Hematopoietic multipotent progenitor cell (in vitro differentiated cells): ENCODE measurements at places on chromosomes 11 and 22.

GRCh38 chr11:44600839-44601383 lies 35.4 kb downstream of the CD82 start:
- DNase-seq, result no peak

DNA sequence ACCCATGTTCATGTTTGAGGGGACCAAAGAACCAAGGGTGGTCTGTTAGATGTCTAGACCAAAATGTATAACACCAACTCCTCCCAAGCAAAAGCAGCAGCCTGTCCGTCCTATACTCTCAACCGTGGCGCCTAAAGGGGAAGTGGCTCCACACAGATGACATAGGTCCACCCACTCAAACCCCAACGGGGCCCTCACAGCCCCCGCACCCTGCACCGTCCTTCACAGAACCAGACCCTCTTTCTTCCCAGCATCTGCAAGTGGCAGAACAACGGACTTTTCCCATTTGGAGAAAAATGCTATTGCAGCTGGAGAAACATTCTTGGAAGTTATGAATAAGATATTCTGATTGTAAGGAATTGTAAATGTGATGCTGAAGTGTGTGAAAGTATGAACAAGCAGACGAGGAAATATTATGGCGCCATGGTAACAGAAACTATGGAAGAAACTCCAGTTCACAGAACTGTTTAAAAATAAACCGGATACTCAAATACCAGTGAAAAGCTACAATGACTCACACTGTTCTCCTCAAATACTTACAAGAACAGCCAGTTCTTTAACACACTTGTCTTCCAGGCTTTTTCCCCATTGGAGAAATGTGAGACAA lies 76.5 kb upstream of the ARFGAP3 start:
- peak; percentile 63 for DNase-seq

- DNase-seq, result no peak
Observed at GRCh38 chr11:2621894-2622293, 77.9 kb downstream of the KCNQ1OT1 start.

DNA sequence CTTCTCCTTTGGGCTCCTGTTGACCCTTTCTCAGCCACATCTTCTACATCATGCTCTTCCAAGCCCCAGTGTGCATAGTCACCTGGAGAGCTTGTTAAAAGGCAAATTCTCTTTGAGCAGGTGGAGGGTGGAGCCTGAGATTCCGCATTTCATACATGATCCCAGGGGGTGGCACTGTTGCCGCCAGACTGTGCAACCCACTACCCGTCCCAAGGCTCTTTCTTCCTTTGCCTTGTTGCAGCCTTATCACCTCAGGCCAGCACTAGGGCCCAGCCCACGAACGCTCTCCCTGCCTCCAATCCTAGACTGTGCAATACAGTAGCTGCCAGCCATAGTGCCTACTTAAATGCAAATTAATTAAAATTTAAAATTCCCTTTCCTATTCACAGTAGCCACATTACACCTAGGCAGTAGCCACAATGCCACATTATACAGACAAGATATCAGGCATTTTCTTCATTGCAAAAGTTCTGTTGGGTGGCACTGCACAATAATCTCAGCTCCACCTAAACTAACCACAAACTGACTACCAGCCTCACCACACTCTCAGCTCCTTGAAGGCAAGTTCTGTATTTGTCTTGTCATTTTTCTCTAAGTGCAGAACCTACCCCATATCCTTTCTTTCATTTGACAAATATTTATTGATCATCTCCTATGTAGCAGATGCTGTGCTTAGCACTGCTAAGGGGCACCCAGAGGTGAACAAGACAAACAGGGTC lies 4.6 kb upstream of the KCNJ5 start:
- peak; percentile 65 for DNase-seq

DNA sequence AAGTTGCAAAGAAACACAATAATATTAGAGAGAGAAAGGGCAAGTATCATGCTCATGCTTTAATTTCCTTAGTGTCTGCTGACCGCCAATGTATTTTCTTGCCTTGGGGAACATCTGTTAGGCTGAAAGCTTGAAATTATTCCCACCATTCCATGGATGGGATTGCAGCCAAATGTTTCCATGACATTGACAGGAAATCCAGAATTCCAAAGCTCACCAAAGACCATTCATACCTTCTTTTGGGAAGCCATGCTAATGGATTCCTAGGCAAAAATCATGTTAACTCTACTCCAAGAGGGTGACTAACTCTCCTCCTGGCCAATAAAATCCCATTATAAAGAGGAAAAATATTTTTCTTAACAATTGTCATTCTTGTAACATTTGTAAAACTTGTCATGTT lies 661.4 kb upstream of the FAT3 start:
- no peak for DNase-seq

DNA sequence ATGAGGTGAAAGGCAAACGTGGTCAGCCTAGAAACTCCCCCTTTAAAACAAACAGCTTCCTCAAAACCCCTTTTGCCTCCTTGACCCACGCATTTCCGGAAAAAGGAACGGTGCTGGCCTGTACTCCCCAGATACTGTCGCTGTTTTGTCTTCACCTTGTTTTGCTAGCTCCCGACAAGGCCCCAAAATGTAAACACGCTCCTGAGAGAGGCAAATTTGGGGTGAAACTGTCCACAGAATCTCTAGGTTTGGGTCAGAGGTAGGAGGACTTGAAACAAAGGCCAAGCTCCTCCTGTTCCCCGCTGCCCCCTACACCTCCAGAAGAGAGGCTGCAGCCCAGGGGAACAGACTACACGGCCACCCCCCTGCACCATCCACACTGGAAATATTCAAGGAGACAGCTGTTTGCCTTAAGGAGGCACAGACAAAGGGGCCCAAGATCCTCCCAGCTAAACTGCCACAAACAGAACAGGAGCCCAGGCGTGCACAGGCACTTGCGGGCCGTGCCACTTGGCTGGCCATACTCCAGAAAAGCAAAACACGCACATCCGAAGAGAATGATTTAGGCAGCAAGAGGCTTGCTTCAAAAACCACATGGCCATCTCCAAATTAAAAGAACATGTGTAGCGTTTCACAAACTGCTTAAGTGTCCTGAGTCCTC lies 160.5 kb upstream of the GRK3 start:
- DNase-seq, result no peak

GRCh38 chr11:93143800-93144199 lies 54.0 kb downstream of the SLC36A4 start:
- DNase-seq, result no peak

GRCh38 chr11:128667873-128668272 lies 26.0 kb upstream of the FLI1 start:
- DNase-seq, result no peak

- DNase-seq, result no peak
Observed at GRCh38 chr11:94494126-94494680, 419 bp downstream of the ANKRD49 start.

DNA sequence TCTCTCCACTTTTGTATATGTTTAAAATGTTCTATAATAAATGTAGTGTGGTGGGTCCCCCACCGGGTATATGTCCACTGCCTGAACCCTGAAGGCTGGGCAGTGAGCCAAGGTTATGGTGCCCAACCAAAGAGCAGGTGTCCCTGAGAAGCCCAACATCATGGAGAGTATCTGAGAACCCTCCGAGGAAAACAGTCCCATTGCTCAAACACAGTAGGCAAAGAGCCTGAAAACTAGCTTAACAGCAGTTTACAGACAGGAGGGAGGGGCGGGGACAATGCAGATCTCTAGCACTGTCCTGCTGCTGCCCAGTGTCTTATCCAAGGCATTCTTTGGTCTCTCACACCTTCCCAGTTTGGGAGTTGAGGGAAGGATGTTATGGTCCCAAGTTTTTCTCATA lies 91.0 kb downstream of the TMPRSS5 start:
- no peak for DNase-seq

GRCh38 chr11:102733232-102733875 lies 8.6 kb upstream of the MMP8 start:
- peak; percentile 37 for DNase-seq

GRCh38 chr22:40583053-40583741 lies 53.3 kb downstream of the MRTFA start:
- DNase-seq, result no peak
